ENCODE measurements at places on chromosomes 7 and 10.

DNA sequence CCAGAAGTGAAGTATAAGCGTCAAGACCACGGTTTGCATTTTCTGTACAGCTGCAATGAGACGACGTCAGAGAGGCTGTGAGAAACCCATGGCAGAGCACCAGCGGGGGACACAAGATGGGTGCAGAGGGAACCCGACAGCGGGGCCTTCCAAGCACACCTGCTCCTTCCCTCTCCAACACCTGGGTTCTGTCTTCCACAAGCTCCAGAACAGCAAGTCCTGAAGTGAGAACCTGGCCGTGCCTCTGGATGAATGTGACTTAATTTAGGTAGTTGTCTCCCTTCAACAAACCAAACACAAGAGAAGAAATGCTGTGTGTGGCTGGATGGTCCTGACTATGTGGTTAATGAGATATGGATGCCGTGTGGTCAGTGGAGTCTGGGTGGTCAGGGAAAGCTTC is 76.1 kb downstream of the ADAM12 start:
- DNase-seq, result no peak

DNA sequence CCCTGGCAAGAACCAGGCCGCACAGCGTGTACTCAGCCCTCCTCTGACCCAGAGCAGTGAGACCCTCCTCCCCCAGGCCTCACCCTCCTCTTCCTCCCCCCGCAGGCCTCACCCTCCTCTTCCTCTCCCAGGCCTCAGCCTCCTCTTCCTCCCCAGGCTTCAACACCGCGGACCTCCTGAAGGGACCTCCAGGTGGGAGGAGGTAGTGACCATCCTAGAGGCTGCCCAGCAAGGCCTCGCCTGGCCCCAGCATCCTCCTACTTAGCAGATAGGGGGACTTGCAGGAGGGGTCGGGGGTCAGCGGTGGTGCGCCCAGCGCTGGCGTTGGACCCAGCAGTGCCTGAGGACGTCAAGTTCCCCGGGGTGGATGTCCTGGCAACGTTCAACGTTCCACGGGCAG is 270.8 kb downstream of the ELFN1 start:
- DNase-seq, result no peak

- DNase-seq, result no peak
Measured at GRCh38 chr10:105070952-105071351, 429.9 kb downstream of the SORCS3 start.

DNA sequence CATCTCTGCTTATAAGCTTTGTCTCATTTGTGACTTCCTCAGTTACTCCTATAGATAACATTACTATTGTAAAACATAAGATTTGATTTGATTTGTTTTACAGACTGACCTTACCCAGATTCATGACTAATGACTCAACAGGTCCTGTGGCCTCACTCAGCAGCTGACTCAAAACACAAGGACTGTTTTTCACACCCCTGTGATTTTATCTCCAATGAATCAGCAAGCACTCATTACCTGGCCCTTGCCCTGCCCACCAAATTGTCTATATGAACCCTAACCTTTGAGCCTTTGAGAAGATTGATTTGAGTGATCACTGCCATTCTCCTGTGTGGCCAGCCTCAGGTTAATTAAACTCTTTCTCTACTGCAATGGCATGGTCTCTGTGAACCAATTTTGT is 1064.6 kb upstream of the LRRTM3 start:
- no peak for DNase-seq

- no peak for DNase-seq
Measured at GRCh38 chr10:130427216-130427722, 291.1 kb downstream of the GLRX3 start.

DNA sequence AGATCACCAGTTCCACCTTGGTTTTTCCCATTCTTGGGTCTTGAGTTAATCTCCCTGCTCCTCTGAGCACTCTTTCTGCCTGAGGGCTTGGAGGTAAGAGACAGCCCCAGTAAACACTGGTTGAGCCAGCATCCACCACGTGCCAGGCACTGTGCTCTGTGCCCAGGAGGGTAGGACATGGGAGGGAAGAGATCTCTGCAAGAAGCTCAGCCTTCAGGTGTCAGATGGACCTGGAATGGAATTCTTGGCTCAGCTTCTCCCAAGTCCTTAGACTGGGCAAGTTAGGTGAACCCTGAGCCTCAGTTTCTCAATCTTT is 2.5 kb downstream of the ZYX start:
- DNase-seq, result no peak

DNA sequence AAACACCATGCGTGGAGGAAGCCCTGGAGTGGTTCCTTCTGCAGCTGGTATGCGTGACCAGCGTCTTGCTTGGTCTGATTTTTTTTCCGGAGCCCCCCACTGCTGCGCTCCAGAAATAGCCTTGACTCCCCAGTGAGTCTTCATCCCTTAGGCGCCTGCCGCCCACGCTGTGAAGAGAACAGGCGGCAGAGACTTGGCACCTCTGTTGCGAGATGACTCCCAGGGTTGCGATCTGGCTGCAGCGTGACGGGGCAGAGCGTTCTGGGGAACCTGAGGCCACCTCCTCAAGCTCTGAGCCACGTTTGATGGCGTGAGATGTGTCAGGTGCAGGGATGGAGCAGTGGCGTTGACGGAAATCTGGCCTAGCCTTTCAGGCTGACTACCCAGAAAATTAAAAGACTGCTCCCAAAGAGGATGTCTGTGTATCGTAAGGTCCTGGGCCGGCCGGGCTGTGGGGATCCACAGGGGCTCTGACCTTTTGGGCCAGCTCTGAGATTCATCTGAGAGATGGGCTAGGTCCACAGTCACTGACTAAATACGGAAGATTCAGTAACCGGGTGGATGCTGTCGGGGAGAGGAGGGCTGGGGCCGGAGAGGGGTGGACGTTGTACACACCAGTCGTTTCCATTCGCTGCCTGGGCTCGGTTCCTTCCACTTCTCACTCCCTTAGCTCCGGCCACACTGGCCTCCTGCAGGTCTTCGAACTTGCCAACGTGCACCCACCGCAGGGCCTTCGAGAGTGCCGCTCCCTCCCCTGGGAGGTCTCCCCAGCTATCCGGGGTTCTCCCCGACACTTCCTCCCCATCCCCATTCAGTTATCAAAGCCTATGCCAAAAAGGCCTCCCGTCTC is 33.8 kb downstream of the PFKFB3 start:
- DNase-seq, result no peak

GRCh38 chr10:122244001-122244975 is 26.8 kb upstream of the BTBD16 start:
- DNase-seq, result no peak

DNA sequence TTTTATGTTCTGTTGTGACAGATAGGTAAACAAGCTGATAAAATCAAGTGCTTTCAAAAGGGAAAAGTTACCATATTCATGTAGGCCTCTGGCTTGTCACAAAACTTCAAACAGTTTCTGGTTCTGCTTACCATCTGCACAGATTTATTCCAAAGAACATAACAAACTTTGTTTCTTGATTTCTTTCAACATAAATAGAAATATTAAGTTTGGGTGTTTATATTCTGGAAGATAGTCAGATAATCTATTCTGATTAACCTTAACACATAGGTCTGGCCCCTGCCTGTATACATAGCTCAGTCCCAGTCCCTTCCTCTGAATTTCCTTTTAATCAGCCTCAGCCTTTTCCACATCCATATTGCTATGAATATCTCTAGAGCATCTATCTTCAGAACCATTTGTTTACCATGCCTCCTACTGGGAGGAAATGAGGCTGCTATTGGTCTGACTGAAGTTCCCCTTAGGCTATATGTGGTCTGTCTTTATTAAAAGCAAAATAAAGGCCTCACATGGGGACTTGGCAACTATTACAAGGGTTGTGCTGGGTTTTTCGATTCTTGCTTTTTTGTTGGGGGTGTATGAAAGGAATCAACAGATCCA is 319.0 kb downstream of the HPSE2 start:
- no peak for DNase-seq

GRCh38 chr10:79451046-79451699 is 5.7 kb upstream of the ZCCHC24 start:
- DNase-seq, result no peak

DNA sequence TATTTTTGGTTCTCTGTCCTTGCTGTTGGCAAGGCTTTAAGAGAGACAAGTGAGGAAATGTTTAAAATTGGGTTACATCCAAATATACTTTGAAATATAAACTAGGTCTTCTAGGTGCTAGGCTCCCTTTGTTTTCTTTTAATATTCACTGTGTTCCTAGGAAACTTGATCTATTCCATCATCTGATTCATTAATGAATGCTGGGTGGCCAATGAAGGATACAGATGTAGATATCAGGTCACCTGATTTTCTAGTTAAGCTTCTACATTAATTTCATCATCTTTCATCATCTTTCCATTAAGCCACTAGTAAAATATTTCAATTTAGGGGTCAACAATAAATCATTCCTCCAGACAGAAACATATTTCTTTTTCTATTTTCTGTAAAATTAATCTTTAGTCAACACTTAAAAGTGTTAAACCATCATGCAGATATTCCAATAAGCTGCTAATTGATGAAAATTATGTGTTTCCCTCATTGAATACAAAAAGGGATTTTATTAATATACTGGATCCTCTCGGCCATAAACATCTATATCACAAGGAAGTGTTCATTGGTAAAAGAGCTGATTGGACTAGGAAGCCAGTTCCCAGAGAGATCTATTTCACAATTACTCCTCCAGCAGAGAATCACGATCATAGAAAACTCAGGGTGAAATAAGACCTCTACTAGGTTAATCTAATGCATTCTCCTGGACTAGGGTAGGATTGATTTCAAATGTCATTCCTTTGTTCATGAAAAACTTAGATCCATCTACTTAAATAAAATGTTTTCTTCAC is 14.7 kb downstream of the HGF start:
- DNase-seq, result no peak

DNA sequence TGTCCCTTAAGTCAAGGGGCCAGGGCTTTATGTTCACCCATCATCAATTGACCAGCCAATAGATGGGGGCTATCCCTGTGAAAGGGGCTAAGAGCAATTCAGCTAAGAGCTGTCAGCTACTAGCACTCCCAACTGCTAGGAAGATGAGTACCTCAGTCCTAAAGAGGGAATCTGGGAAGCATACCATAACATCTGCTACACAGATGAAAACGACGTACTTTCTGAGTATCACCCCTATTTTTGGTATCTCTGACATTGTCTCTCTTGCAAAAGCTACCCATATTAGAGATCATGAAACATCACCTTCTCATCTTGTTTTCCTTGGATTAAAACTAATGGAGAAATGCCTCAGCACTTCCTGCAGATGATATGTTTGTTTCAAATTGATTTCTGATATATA is 7.5 kb upstream of the SMNDC1 start:
- no peak for DNase-seq

DNA sequence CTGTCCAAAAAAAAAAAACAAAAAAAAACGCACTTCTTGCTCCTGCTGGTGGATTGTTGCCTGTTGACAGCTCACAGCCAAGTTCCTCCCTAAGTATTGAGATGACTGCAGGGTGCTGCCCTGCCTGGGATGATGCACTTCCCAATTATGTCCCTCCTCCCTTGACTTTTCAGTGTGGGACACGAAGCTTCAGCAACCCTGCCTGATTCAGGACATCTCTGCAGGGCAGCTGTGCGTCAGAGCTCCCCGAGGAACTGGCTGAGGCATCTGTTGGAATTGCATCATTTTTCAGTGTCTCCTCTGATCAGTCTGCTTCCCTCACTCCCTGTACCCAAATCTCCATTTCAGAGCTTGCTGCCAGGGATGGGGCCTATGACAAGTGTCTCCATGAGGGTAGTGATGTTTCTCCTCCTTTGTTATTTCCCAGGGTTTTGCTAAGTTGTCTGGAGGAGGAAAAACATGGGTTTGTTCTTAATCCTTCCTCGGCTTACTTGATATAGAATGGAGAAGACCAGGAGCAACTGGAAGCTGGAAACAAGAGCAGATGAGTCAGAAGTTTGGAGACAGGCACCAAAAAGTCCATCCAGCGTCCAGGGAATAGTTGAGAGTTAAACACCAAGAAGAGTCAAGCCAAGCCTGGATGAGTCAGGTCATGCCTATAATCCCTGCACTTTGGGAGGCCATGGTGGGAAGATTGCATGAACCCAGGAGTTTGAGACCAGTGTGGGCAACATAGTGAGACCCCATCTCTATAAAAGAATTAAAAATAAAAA is 355.1 kb downstream of the GALNT17 start:
- DNase-seq, result no peak

- no peak for DNase-seq
Measured at GRCh38 chr10:23439452-23439960, 631 bp downstream of the OTUD1 start.

DNA sequence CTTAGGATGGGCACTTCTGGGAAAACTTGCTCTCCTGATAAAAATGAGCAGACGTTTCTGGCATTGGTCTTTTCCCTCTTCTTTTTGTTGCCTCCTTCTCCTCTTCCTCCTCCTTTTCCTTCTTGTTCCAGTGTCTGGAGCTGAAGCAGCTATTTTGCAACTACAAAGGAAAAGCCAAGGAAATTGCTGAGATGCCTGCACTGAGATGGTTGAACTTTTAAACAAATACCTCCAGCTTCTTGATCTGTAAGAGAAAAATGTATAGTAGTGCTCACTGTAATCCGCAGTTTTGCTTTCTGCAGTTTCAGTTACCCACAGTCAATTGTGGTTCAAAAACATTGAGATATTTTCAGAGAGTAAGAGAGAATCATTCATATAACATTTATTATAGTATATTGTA is 7.5 kb upstream of the SND1 start:
- DNase-seq, result no peak

DNA sequence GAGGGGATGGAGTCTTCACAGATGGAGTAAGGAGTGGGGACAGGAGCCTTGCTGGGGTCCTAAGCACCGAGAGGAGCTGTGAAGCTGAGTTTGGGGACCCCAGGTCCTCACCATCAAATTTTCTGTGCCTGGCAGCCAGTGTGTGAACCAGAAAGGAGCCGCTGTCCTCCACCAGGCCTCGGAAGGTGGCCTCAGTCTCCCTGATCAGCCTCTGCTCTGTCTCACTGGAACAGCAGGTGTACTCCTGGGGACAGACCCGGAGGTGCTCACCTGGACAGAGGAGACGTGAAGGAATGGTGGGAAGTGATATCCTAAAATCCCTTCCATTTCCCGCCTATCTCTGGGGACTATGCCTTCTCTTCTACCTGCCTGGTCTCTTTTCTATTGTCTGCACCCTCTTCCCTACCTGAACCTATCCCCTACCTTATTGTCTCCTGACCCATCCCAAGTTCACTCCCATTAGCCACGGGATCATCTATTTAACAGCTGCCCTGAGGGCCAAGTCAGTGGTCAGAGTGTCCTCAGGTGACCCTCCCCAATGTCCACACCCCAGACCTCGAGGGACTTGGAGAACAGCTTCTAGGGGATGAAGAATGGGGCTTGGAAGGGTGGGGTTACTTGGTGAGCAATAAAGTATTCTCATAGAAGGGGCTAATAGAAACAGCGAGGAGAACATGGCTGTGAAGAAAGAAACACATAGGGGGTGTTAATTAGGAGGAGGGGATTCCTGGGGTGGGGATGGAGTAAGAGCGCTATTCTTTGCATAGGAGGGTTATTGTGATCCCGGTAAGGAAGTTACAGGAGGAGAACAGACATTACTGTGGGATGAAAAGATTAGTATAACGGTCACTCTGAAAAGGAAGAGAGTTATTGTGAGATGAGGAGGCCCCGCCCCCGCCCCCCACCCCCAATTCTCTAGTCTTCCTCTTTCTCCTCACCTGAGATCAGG is 811 bp downstream of the GPC2 start:
- no peak for DNase-seq

GRCh38 chr7:123751821-123752220 is 3.0 kb upstream of the WASL start:
- DNase-seq, result no peak

- DNase-seq, result no peak
Measured at GRCh38 chr7:129774359-129774758, 162.8 kb downstream of the NRF1 start.

All from CD4-positive, alpha-beta T cell treated with Interleukin-17A for 1 hour (primary cell).